ENCODE measurements at places on chromosomes 1 and 21. TPM values are rescaled to one million over a fixed set of nuclear protein-coding genes. Genes with fewer than 3 reads are reported as not detected.

GRCh38 chr21:15365751-15366392 lies 301.1 kb upstream of the NRIP1 start:
- no peak for DNase-seq

- no peak for DNase-seq
Measured at GRCh38 chr1:202081992-202082391, 40.7 kb upstream of the GPR37L1 start.

- peak; percentile 86 for DNase-seq
Measured at GRCh38 chr1:23394181-23394580, 24.5 kb upstream of the ZNF436 start.

- no peak for DNase-seq
Measured at GRCh38 chr1:185974367-185975170, 240.4 kb downstream of the HMCN1 start.

DNA sequence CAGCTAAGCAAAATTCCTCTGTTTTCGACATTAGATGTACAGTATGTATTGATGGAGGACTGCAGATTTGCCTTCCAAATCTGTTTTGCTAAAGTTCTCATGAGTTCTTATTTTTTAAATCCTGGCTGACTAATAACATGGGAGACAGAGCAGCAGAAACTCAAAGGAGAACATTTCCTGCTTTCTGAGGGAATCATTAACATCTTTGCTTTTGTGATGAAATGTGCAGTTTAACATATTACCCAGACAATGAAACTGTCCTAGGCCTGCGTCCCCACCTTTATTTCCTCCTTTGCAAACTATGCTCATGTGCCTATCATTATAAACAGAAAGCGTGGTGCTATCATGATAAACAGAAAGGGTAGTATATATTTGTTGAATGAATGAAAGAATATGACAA lies 149.9 kb downstream of the ZP4 start:
- DNase-seq, result no peak

DNA sequence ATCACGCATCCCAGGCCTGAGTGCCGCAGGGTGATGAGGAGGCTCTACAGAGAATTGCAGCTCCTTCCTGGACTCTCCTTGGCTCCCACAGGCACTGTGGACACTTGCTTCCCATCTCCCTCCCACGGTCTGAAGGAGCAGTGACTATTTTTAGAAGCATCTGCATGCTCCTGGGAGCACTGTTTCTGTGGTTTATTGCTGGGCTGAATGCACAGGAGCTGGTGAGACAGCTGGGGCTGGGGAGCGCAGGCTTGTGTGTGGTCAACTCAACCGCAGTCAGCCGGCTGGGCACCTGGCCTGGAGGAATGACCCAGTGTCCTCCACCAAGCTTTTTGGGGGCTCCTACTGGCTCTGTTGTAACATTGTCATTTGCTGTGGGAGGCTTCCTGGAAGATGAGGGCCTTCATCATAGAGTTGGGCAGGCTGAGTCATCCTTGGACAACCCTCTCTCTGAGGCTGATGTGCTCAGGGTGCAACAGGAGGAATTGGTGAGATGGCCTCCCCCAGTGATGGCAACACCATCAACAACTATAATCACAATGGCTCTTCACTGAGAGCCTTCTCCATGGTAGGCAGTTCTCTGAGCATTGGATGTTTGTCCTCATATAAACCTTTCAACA lies 1.7 kb downstream of the NFASC start:
- peak; percentile 76 for DNase-seq

GRCh38 chr1:230517326-230517725 lies 91.2 kb upstream of the PGBD5 start:
- DNase-seq, result no peak

DNA sequence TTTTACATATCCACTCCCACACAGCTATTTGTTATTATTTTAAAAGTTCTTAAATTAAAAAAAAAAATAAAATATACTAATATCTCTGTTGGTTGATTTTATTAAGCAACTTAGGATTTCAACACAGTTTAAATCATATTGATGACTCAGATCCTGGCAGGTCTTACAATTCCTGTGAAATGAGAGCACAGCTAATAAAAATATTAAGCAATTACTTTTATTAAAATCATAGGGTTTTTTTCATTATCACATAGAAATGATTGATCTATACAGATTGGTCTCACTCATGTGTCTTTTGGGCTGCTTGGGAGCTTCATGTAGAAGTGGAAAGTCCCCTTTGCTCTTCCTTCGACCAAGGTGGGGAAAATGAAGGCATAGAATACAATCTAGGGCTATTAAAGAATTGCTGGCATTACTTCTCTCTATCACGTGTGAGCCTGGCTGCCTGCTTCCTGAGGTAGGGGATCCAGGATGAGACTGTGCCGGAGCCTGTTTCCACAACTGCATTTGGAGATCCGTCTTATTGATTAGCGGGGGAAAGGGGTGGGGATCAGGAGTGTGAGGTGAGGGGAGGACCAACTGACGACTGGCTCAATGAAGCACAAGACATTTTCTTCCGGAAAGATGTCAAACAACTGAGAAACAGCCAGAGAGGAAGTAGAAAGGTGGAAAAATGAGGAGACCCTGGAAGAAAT lies 858.0 kb downstream of the USP25 start:
- peak; percentile 89 for DNase-seq

DNA sequence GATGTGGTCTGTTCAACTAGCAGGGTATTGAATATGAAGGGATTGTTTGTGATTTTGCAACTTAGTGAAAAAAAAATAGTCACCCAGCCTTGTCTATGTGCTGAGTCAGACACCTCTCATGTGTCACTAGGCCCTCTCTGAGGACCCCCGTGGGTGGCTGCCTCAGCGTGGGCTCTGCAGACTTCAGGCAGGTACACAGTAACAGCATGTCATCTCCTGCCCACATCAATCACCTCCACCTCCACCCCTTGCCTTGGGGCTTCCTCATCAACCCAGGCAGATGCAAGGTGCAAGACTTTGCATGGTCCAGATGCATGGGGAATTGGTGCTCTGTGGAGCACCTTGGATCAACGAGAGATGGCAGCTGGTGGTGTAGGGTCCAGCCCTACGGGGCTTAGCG lies 23.9 kb downstream of the PCP4 start:
- no peak for DNase-seq

DNA sequence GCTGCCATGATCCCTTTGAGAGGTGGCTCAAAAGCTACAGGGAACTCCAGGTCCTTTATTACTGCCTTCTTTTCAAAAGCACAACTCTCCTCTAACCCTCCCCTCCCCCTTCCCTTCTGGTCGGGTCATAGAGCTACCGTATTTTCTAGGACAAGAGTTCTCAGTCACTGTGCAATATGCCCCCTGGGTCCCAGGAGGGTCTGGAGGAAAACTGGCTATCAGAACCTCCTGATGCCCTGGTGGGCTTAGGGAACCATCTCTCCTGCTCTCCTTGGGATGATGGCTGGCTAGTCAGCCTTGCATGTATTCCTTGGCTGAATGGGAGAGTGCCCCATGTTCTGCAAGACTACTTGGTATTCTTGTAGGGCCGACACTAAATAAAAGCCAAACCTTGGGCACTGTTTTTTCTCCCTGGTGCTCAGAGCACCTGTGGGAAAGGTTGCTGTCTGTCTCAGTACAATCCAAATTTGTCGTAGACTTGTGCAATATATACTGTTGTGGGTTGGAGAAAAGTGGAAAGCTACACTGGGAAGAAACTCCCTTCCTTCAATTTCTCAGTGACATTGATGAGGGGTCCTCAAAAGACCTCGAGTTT lies 3.1 kb downstream of the BTG2 start:
- DNase-seq, result no peak

GRCh38 chr1:204213668-204214662 lies at the start of gene GOLT1A:
Gene GOLT1A, minus strand, starts transcription at chr1:204213988. Its CDS starts 82 bp downstream, at chr1:204213906.
- peak; percentile 77 for DNase-seq

DNA sequence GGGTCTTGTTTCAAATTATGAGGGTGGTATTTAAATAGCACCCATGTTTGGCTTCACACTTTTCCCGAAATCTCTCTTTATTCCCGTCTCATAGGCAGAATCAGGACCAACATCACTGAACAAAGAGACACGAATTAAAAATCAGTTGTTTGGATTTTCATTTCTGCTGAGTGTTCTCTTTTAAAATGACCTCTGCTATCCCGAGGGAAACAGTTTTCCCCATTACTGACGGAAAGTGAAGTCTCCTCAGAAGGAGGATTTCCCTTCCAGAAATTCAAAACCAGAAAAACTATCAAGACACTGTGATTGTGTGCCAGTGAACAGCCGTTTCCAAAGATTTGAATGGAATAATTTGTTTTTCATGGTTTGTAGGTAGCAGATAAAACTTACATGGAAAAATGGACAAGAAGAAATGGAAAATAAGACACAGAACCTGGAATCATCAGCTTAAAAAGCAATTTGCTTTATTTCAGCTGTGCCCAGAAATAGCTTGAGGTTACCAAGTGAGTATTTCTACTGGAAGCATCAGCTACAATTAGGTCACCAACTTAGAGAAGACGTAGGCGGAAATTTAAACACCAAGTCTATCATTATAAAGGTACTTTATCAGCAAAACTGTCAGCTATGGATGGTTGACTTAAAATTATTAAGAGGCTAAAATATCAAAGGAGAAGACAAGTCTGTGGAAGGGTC lies 68.5 kb downstream of the RUNX1 start:
- peak; percentile 40 for DNase-seq

DNA sequence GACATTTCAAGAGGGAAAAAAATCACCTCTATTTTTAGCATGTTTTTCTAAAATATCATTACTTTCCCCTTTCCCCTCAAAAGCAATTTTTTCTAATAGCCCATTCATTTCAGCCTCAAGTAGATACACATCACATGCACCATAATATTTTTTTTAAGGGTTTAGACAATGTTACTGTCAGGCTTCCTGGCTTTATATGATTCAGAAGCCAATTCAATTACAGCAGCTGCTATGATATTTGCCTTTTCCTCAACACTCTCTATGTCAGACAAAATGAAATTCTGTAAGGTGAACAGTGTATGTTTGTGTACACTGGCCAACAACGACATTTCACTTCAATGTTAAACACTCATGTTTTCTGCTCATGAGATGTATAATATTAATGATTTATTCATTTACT lies 46.5 kb downstream of the OMA1 start:
- no peak for DNase-seq

- DNase-seq, result no peak
Measured at GRCh38 chr1:54750596-54750995, 13.7 kb downstream of the PARS2 start.

- no peak for DNase-seq
Measured at GRCh38 chr1:236751385-236751784, 43.7 kb upstream of the MTR start.

DNA sequence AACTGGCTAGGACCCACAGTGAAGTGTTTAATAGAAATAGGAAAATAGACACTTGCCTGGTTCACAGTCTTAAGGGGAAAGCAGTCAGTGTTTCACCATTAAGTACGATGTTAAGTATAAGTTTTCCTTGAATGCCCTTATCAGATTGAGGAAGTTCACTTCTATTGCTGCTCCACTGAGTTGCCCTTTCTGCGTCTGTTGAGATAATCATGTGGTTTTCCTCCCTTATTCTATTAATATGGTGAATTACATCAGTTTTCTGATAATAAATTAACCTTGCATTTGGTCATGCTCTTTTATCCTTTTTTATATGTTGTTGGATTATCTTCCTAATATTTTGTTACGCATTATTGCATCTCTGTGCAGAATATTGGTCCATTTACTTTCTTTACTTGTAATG lies 21.4 kb downstream of the UTS2 start:
- DNase-seq, result no peak

GRCh38 chr1:91799863-91800262 lies 86.1 kb downstream of the TGFBR3 start:
- DNase-seq, result no peak

DNA sequence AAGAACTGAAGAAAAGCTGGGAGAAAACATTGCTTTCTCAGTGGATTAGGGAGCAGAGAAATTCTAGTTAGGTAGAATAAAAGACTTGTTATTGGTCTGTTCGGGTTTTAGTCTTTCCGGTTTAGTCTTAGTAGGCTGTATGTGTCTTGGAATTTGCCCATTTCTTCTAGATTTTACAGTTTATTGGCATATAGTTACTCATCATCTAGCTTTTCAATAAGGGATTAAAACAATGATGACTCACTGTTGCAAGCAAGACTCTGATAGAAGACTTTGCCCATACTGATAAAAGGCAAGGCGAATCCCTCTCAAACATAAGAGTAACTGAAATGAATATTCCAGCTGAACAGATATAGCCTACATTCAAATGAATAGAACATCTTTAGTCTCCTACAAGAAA lies 62.3 kb downstream of the GPR137B start:
- DNase-seq, result peak; percentile 19

- DNase-seq, result peak; percentile 41
Measured at GRCh38 chr1:154155251-154155650, 378 bp upstream of the NUP210L start.

- DNase-seq, result no peak
Measured at GRCh38 chr1:230289350-230289644, 136.8 kb downstream of the PGBD5 start.

DNA sequence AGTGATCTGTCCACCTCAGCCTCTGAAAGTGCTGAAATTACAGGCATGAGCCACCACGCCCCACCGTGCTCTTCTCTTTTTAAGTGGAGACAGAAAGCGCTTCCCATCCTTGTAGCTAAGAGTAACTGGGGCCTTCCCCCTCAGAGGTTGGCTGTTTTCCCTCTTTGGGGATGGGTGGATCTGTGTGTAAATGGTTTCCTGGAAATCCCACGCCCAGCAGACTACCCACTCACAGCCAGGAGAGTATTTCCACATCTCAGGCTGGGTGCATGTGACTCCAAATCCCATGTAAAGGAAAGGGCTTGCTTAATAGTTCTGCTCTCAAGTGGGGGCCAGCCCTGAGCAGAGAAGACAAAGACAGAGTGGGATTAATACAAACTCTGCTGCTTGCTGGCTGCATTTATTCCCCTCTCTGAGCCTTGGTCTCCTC lies 19.6 kb upstream of the TCEA3 start:
- peak; percentile 94 for DNase-seq

Gene OR10T2
- total RNA-seq, result not detected

Gene SERINC2
- total RNA-seq, result 34.4 TPM

Gene PER3
- 2.8 TPM for total RNA-seq

Gene CACHD1
- total RNA-seq, result 5.6 TPM

Gene ARHGEF16
- not detected for total RNA-seq

Gene TLR5
- total RNA-seq, result not detected

Gene TRIM58
- not detected for total RNA-seq

Measured in GM23248 (cell line).